Cerebellum (tissue), 4 donors: ENCODE measurements at places on chromosomes 7 and 10. TPM values are rescaled to one million over a fixed set of nuclear protein-coding genes. Genes with fewer than 3 reads are reported as not detected.

Gene SYNPO2L
- total RNA-seq, result not detected

DNA sequence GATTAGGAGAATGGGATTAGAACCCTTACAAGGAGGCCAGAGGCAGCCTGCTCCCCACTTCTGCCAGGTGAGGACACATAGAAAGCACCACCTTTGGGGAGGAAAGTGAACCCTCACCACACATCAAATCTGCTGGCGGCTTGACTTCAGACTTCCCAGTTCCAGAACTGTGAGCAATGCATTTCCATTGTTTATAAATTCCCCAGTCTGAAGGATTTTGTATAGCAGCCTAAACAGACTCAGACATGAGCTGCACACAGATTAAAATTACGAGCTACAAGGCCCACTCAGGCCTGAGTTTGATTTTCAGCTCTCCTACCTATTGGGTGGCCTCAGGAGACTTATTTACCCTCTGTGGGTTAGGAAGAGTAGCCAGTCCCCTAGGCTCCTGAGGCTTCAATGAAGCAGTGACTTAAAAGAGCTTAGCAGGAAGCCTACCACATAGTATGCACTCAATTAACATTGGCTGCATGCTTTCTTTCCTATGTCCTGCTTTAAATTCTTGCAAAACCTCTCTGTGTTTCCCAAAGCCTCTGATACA is 350.7 kb upstream of the ZMIZ1 start:
- DNase-seq, result no peak

GRCh38 chr10:42864575-42864974 is 82.0 kb downstream of the BMS1 start:
- DNase-seq, result no peak

- peak; percentile 25 for DNase-seq
Observed at GRCh38 chr10:103192089-103192450, 1.0 kb downstream of the NT5C2 start.

Gene DKK1
- 2.0 TPM for total RNA-seq

DNA sequence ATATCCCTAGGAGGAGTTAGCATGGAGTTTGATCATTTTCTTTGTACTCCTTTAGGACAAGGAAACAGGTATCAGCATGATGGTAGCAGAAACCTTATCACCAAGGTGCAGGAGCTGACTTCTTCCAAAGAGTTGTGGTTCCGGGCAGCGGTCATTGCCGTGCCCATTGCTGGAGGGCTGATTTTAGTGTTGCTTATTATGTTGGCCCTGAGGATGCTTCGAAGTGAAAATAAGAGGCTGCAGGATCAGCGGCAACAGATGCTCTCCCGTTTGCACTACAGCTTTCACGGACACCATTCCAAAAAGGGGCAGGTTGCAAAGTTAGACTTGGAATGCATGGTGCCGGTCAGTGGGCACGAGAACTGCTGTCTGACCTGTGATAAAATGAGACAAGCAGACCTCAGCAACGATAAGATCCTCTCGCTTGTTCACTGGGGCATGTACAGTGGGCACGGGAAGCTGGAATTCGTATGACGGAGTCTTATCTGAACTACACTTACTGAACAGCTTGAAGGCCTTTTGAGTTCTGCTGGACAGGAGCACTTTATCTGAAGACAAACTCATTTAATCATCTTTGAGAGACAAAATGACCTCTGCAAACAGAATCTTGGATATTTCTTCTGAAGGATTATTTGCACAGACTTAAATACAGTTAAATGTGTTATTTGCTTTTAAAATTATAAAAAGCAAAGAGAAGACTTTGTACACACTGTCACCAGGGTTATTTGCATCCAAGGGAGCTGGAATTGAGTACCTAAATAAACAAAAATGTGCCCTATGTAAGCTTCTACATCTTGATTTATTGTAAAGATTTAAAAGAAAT is 4.8 kb downstream of the BAMBI start:
- no peak for DNase-seq

Gene FEZF1
- not detected for total RNA-seq

DNA sequence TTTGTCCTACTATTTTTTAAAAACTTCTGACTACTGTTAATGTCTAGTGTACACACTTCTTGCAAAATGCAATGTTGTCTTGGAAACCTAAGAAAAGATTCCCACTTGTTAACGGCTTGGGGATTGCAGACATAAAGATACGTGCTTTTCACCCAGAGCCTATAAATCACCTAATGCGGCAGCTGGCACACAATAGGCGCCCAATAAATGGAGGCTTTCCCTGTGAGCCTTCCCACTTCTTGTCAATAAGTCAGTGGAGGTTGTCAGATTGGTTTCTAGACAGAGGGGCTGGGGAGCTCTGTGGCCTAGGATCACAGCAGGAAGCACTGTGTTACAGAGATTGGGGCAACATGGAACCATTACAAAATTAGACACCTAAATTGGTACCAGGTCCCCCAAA is 74.7 kb downstream of the VSTM4 start:
- DNase-seq, result no peak

Gene SPDYE2B
- not detected for total RNA-seq

DNA sequence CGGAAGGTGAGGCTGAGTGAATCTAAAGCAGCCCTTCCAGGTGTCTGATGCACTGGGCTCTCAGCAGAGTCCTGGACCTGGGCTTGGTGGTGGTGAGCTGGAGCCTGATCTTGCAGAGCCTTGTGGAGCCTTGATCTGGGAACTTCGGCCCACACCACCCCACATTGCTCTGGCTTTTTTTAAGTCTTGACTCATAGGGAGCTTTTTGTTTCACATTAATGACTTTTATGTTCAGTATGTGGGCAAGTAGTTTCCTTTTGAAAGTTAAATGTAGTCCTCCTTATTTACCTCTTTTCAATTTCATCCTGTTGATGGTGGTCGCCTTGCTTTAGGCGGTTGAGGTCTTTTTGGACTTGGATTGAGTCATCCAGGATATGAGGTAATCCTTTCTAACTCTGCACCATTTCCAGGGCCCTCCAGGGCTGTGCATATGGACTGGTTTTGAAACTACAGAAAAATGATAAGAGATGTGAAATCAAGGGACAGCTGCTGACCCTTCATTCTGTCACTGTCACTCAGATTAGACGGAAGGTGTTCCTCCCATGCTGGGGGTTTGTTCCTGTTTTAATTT is 2.9 kb upstream of the NRAP start:
- no peak for DNase-seq

Gene SPDYE6
- total RNA-seq, result not detected

DNA sequence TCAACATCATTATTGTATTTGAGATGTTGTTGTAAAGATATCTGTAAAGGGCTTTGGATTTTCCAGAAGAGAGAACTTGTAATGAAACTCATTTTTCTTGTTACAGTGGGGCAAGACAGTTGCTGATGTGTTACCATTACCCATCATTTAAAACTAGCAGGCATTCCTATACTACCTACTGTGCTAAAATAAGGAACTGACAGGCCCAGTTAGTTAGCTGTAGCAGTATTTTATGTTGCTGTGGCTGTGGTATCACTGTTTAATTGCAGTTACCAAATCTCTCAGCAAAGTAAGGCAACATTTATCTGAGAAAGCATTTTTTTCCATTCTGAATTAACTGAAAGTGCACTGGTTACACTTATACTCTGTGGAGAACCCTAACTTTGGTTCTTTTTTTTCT is 9.9 kb downstream of the ST7 start:
- no peak for DNase-seq

Gene AIFM2
- total RNA-seq, result 1.4 TPM

Gene FBXW4
- total RNA-seq, result 40.1 TPM

Gene NKX2-3
- total RNA-seq, result not detected

GRCh38 chr10:3106928-3107425 is 39.6 kb downstream of the PFKP start:
- DNase-seq, result no peak

Gene TDRD1
- 0.45 TPM for total RNA-seq

- peak; percentile 65 for DNase-seq
Observed at GRCh38 chr7:30062587-30062986, 34.4 kb downstream of the PLEKHA8 start.

Gene OR13A1
- total RNA-seq, result 0.45 TPM

DNA sequence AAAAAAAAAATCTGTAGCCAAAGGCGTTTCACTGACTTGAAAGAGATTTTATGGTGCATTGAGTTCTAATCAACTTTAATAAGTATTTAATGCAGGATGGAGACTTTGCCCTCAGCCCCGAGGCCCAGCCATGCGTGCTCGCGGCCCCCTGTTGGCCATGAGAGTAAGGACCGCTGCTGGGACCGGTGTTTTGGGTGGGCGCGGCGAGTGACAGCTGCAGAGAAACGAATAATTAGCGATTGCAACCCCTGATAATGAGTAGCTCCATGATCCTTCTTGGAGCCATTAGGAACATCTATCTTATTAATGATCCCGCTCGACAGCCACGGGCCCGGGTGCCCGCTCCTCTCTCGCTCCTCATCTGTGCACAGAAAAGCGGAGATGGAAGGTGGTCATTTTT is 347.4 kb downstream of the RPS24 start:
- DNase-seq, result no peak

DNA sequence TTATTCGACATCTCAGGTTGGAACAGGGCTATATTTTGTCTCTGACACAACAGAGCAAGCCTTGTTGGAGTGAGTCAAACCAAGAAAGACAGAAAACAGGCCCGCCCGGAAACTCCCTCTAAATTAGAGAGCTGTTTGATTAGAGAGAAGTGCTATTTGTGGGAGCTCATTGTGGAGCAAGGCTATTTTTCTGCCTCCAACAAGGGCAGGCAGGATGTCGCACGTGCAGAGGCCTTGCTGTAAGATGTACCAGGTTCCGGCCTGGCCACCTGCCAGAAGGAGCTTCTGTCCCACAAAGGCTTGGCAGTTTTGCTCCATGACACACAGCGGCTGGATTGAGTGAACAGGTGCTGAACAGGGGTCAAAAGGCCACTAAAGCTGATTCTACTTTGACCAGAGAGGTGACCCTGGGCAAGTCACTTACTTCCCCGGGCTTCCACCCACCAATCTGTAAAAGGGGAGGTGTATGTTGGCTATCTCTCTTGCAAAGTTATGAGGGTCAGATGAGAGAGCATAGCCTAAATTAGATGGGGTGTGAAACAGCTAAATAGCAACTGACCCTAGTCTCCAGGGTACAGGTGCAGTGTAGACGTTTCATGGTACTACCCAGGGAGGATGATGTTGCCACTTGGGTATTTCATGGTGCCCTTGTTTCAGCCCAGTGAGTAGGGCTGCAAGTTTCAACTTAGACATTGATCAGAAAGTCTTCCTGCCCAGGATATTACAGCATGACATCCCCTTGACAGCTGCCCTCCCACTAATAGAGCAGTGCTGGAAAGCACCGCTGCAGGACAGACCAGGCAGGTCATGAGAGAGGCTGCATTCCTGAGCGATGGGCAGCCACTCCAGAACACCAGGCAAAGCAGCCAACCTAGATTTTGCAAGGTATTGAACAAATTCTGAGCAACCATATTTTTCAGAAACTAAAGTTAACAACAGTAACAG is 62.0 kb downstream of the VSTM4 start:
- no peak for DNase-seq

Gene CFTR
- total RNA-seq, result 5.3 TPM

Gene MAT1A
- not detected for total RNA-seq

- DNase-seq, result no peak
Observed at GRCh38 chr7:5466551-5466950, 42.9 kb upstream of the TNRC18 start.

DNA sequence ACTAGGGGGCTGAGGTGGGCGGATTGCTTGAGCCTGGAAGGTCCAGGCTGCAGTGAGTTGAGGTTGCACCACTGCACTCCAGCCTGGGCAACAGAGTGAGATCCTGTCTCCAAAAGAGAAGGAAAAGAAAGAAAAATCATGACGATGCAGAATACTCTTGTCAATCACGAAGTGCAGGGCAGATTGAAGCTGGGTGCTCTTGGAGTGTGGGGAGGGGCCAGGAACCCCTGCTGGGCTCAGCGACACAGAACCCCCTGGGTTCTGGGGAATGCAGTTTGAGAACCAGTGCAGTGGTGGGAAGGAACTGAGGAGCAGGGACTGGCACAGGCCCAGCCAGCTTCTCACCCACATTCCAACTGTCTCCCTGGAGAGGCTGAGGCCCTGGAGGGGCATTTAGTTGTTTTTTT is 10.8 kb upstream of the INTS1 start:
- no peak for DNase-seq

GRCh38 chr7:88071994-88072714 is 138.1 kb downstream of the ADAM22 start:
- no peak for DNase-seq

DNA sequence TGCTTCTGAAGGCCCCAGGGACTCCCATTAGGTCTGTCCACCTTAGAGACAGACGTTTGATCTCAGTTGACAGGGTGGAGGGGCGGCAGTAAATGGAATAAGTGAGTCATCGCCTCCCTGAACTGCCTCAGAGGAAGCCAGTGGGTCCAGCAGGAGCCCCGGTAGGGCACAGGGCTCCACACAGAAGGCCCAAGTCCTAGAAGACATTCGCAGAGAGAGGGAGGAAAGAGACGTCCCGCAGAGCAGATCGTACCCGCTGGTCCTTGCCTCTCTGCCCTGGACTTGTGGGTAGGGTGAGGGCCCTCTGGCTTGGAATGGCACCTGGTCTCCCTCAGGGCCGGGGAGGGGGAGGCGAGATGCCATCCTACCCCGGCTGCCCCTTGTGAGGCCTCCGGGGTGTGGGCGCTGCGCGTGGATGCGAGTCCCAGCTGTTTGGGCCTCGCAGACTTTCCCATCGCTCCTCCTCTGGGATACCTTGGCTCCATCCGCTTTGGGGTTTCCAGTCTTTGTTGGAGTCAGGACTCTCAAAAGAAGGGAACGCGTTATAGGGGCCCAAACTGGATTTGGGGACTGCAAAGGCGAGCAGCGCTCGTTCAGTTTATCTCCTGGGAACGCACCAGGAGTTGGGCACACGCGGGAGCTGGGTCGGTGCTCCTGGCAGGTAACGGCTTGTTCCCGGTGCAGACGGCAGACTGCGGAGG is 5.1 kb downstream of the TLX1 start:
- DNase-seq, result no peak

DNA sequence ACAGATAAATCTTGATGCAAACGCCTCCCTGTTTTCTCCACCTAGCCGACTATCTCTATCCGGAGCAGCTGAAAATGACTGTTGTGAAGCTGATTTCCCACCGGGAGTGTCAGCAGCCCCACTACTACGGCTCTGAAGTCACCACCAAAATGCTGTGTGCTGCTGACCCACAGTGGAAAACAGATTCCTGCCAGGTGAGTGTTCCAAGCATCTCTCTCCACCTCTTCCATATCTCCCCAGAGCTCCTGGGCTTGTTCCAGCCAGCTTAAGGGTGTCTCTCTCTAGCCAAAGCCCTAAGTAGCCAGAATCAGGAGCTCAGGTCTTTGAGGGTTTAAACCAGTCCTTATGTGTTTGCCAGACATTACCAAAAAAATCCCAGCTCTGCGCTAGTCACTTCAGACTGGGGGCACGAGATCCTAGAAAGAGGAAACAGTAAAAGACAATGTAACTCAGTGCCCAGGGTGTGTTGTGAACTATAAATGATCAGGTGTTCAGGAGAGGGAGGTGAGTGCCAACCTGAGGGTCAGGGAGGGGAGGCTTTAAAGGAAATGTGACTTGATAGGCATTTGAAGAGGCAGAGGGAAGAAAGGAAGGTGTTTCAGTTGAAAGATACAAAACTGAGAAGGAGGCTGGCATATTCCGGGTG is 4.4 kb downstream of the PLAU start:
- DNase-seq, result no peak

Gene PRKRIP1
- total RNA-seq, result 18.3 TPM

Gene ADK
- 44.1 TPM for total RNA-seq

Gene LGI1
- 9.6 TPM for total RNA-seq

GRCh38 chr10:48306870-48307710 is 613 bp downstream of the MAPK8 start:
- peak; percentile 69 for DNase-seq
